ENCODE measurements at places on chromosomes 3 and 15.
A peak's percentile ranks its signal among the peaks of the same experiment; 100 is the strongest.

DNA sequence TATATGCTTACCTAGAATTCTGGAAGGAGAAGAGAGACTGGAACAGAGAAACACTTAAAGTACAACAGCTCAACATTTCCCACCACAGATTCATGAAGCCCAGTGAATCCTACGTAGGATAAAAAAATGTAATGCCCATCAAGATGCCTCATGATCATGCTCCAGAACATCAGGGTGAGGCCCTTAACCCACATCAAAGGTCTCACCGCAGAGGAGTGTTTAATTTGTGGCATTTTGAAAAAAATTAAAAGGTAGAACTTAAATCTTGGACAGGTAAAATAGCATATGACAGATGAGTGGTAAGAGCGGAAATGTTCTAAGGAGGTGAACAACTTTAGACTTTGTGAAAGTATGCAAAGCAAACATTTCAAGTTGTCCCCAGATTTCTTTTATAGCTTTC is 9.7 kb upstream of the SLC6A20 start:
- no peak for DNase-seq

DNA sequence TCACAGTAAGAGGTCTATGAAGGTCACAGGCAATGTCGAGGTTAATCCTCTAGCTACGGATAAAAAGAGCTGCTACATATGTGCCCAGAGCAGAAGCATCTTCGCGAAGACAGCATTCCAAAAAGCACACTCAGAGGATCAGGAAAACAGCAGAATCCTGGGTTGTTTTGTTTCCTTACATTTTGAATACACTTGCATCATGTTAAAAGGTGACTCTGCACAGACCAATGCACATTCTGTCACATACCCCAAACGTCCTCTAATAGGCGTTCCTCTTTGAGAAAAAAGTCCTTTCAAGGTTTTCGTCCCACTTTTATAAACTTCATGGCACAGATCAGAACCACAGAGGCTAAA is 52.7 kb downstream of the VGLL4 start:
- DNase-seq = no peak

DNA sequence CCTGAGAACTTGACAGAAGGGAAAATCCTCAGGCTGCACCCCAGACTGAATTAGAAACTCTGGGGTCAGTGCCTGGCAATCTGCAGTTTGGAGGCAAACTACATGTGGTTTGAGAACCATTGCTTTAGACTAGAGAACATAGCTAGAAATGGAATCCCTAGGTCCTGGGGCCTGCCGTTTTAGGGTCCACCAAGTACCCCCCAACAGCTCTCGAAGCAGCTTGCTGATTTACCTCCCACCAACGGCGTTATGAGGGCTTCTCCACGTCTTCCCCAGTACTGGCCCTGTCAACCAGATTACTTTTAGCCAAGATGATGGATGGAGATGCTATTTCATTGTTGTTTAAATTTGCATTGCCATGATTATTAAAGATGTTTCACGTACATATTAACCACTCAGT is 272.5 kb downstream of the XXYLT1 start:
- DNase-seq = no peak

DNA sequence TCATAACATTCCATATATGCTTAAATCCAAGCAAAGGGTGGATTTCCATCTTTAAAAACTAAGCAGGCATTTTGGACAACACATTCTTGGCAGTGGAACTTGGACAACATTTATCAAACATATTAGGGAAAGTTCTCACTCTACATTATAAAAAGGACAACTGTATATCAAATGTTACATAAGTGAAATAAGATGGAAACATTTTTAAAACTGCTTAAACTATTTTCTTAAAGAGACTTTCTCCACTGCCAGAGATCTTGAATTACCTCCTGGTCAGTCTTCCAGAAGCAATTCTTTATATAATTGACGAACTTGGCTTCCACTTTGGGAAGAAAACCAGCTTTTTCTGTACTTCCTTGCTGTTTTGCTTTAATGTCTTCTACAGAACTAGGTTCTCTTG is 109.3 kb downstream of the NEO1 start:
- no peak for DNase-seq

GRCh38 chr3:445960-446359 is 249.4 kb downstream of the CHL1 start:
- no peak for DNase-seq

- no peak for DNase-seq
Observed at GRCh38 chr3:43015991-43016865, 37.1 kb downstream of the GASK1A start.

GRCh38 chr3:194298331-194299227 is 52.5 kb downstream of the CPN2 start:
- peak; percentile 24 for DNase-seq

DNA sequence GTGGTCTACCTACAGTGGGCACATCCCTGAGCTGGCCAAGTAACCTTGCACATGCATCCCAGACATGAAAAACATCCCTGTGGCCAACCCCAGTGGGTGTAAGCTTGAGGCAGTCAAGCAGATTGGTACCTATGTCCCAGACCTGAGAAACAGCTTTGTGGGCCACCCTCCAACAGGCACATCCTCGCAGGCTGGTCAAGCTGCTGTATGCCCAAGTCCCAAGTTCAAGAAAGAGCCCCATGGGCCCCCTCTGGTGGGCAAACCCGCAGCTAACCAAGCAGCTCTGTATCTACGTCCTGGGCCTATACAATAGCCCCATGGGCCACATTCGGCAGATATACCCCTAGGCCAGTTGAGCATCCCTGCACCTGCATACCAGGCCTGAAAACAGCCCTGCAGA is 186.3 kb upstream of the GPR149 start:
- no peak for DNase-seq

GRCh38 chr15:31839388-31839787 is 190.9 kb upstream of the CHRNA7 start:
- DNase-seq = no peak

DNA sequence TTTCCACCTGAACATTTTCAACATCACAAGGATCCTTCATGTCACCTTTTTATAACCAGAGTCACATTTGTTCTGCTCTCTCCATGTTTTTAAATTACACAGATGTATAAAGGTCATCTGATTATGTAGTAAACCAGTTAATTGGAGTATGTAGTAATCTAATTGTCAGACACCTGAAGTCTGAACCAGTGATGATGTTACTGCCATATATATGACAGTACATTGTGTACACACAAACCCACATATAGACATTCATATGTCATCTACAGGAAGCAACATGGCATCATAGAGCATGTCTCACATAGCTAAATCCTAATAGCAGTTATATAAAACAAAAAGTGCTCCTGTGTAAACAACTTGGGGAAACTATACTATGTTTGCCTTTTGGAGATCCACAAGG is 95.9 kb upstream of the PRR23C start:
- no peak for DNase-seq

GRCh38 chr3:41224120-41224806 is 25.0 kb downstream of the CTNNB1 start:
- DNase-seq = no peak

Data from NCI-H1092 treated with DMSO at 0.1 percent for 48 hours (cell line).